ENCODE measurements at places on chromosomes 16 and 17.

DNA sequence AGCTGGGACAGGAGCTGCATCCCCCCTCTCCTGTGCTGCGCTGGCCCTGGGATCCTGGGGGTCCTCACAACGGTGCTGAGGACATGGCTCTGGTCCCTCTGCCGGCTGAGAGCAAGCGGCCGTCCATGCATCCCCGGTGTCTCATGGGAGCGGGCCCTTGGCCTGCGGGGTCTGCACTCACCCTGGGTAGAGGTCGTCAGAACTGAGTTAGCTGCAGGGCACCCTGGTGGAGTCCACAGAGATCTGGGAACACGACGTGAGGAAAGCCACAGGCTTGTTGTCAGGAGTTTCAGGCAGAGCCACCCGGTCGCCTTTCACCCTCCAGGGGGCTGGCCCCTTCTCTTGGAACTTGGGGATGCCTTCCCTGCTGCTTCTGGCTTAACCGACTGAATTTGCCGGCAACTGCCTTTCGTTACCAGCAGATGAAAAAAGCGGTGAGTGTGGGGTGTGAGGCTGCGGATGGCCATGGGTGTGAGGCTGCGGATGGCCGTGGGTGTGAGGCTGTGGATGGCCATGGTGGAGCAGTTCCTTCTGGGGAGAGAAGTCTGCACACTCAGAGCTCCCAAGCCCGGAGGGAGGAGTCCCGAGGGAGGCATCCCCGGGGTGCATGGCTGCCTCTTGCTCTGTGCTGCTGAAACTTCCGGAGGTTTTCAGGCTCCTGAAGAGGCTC, 81.7 kb downstream of the LMF1 start:
- DNase-seq, result no peak

GRCh38 chr17:81061027-81061735, 26.2 kb downstream of the BAIAP2 start:
- no peak for DNase-seq

- no peak for DNase-seq
Observed at GRCh38 chr17:62675260-62675659, 47.8 kb downstream of the MRC2 start.

DNA sequence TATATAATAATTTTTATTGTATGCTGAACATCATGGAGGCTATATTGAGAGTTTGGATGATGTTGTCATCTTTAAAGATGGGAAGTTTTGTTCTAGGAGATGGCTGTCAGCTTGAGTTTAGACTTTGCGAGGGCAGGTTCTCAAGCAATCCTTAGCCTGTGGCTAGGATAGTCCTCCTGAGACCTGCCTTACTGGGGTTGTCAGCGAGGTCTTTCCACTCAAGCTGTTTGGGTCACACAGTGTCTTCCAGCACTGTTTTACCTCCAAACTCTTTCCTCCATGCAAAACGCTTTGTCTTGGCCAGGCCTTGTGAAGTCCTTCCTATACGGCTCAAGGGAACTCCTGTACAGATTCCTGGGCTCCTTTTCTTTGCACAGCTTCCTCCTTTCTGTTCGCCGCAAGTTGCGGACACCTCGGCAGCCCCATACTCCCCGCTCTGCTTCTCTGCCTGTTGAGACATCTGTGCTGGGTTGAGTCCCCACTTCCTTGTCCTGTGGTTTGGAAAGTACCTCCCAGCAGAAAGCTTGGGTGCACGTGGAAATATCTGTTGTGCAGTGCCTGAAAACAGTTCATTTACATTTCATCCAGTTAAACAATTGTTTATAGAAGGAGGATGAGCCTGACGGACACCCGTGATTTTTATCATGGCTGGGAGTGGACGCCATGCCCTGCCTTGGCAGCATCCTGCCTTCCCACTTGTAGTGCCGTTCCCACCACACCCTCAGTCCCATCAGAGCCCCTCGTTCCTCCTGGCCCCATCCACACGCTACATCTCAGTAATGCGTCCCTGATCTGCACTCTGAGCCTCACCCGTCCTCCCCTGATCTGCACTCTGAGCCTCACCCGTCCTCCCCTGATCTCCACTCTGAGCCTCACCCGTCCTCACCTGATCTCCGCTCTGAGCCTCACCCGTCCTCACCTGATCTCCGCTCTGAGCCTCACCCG, 55.0 kb upstream of the CBFA2T3 start:
- peak; percentile 22 for DNase-seq

DNA sequence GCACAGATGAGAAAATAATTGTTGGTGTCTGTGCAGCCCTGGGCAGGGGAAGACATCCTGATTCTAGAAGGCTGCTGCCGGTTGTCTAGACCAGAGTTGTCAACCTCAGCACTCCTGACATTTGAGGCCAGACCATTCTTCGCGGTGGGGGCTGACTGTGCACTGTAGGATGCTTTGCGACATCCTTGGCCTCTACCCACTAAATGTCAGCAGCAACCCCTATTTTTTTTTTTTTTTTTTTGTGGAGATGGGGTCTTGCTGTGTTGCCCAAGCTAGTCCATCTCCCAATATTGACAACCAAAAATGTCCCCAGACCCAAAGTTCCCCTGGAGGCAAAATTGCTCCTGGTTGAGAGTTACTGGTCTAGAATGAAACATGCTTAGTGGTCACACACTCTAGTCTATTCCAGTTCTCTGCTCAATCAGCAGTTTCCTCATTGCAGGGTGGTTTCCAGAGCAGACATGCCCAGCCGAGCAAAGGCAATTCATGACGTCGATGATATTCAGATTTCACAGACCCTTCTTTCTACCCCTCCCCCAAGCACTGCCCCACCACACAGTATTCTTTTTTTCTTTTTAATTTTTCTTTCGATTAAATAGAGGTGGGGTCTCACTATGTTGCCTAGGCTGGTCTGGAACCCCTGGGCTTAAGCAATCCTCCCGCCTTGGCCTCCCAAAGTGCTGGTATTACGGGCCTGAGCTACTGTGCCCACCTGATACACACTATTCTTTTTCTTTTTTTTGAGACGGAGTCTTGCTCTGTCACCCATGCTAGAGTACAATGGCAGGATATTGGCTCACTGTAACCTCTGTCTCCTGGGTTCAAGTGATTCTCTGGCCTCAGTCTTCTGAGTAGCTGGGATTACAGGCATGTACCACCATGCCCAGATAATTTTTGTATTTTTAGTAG, 9.0 kb downstream of the C17orf99 start:
- DNase-seq, result no peak

DNA sequence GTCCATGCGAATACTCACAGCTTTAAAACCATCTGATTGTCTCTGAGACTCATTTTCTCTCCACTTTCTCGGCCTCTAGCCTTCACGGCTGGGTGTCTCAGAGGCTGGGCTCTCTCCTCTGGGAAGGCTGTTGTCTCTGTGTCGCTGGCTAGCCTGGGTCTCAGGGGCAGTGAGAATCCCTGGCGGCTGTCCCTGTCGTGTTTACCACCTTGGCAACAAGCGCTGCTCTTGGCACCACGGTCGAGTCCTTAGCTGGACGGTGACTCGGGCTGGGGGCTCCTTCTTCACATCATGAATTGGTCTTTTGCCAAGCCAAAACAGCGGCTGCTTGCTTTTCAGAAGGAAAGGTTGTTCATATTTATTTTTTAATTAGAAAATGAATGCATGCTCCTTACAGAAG, 81.1 kb downstream of the MSI2 start:
- DNase-seq, result no peak

GRCh38 chr16:46857368-46857945, 26.5 kb upstream of the C16orf87 start:
- DNase-seq, result peak; percentile 7

DNA sequence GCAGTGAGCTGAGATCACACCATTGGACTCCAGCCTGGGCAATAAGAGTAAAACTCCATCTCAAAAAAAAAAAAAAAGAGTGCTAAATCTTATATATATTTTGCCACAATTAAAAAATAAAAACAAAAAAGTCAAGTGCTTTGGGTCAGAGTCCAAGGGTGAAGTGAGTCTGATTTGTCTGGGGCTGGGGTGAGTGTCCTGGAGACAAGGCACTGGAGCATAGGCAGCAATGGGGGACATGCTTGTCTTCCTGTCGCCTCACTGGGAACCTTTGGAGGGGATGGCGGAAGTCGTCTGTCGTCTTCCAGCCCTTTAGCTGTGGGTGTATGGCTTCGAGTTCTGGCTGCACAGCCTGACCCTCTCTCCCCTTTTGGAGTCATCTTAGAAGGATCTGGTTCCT, 167.1 kb downstream of the NTN1 start:
- no peak for DNase-seq

- DNase-seq, result peak; percentile 87
Observed at GRCh38 chr16:89216315-89217137, 977 bp upstream of the ZNF778 start.

DNA sequence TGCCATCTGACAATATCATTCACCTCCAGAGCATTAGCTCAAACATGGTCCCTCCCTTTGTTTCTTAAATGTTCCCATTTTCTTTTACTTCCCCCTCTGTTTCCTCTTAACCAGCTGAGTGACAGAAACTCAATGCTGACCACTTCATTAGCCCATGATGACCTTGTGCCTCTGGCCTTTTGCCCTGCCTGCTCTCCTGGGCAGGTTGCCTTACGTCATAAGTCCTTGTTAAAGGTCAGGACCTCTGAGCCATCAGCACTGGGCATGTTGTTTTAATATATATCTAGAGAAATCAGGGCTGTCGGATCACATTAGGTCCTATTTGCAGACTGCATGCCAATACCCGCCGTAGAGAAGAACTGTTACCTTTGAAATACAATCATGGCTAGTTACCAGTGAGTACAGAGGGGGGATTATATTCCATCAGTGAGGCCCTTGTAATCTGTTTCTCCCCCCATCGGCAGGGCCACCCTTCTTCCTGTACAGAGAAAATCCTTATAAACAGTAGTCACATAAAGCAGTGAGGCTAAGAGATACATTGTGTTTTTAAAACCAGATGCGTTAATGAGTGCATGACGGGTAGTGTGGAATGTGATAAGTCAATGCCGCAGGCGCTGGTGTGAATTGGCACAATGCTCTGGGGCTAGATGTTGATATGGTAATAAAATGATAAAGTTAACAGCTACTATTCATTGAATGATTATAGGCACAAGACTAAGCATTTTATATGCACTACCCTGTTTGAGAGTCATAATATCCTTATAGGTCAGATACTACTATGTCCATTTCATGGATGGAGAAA, 94.3 kb upstream of the ZFHX3 start:
- DNase-seq, result no peak

- no peak for DNase-seq
Observed at GRCh38 chr17:33970279-33970678, 284.8 kb upstream of the CCL2 start.

DNA sequence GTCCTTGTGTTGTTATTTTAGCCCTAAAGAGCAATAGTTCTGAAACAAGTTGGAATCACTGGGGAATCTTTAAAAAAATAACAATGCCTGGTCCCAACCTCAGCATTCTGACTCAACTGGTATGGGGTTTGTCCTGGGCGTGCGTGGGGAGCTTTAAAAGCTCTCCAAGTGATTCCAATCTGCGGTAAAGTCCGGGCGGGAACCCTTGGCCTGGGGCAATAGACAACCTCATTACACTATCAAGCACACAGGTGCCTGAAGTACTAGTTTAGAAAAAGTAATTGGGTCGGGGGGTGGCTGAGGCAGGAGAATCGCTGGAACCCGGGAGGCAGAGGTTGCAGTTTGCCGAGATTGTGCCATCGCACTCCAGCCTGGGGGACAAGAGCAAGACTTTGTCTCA, 4.4 kb downstream of the STX8 start:
- DNase-seq, result no peak

DNA sequence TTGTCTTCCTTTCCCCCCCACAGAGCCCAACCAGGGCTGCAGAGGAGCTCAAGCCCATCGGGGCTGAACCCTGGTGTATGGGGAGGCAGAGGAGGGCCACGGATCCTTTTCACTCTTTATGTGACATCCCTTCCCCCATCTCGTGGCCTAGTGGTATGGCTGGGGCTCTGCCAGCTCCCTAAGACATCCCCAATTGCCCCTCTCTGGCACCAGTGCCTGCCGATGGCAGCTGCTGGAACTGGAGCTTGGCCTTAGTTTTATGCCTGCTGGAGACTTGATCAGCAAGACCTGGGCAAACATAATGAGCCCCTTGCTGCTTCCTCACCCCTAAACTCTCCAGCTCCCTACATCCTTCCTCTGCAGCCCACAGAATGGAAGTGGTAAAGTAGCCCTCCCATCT, 8.0 kb upstream of the TOP2A start:
- DNase-seq, result no peak

DNA sequence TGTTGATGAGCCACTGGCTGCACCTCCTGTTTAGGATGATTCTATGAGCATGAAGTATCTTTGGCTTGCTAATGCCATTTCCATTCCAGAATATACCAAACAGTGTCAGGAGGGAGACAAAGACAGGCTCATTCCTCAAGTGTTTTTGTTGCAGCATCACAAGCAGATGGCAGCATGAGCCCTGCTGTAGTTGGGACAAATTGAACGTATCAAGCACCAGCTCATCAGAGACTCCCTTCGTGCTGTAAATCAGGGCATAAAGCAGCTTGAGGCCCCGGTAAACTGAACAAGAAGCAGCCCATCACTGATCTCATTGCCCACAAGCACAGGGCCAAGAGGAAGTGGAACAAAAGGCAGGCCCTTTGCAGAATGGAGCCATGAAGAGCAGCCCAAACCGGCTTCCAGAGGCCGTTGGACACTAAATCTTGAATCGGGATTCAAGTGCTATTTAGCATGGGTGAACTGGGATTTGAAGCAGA, 45.9 kb upstream of the HS3ST3A1 start:
- no peak for DNase-seq

- DNase-seq, result no peak
Observed at GRCh38 chr17:65455972-65456343, 105.5 kb downstream of the AXIN2 start.

GRCh38 chr17:47719411-47720152, 13.5 kb upstream of the TBX21 start:
- DNase-seq, result peak; percentile 26

- no peak for DNase-seq
Observed at GRCh38 chr16:27229891-27230470, 26.7 kb downstream of the KDM8 start.

- DNase-seq, result no peak
Observed at GRCh38 chr17:19533718-19534561, at the start of gene SLC47A1. SLC47A1 (plus strand) TSS chr17:19533854; CDS start chr17:19533940, 86 bp downstream.

- DNase-seq, result no peak
Observed at GRCh38 chr16:68479271-68479670, 31.0 kb upstream of the SMPD3 start.

DNA sequence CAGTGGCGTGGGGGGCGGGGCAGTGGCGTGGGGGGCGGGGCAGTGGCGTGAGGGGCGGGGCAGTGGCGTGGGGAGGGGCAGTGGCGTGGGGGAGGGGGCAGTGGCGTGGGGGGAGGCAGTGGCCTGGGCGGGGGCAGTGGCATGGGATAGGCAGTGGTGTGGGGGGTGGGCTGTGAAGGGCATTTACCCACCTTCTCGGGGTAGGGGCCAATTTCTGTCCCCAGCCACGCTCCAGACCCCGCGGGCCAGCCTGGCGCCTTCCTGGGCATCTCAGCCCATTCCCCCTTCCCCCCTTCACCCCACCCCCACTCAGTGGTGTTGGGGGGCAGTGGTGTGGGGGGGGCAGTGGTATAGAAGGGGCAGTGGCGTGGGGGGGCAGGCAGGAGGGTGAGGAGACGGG, 92.7 kb downstream of the LITAF start:
- no peak for DNase-seq

GRCh38 chr17:67628580-67629013, 89.1 kb upstream of the NOL11 start:
- no peak for DNase-seq

Data from hematopoietic multipotent progenitor cell treated with erythropoietin and hydrocortisone succinate and interleukin-3 and kit ligand, for 8 days (in vitro differentiated cells).